ENCODE measurements at places on chromosomes 13 and 19.

DNA sequence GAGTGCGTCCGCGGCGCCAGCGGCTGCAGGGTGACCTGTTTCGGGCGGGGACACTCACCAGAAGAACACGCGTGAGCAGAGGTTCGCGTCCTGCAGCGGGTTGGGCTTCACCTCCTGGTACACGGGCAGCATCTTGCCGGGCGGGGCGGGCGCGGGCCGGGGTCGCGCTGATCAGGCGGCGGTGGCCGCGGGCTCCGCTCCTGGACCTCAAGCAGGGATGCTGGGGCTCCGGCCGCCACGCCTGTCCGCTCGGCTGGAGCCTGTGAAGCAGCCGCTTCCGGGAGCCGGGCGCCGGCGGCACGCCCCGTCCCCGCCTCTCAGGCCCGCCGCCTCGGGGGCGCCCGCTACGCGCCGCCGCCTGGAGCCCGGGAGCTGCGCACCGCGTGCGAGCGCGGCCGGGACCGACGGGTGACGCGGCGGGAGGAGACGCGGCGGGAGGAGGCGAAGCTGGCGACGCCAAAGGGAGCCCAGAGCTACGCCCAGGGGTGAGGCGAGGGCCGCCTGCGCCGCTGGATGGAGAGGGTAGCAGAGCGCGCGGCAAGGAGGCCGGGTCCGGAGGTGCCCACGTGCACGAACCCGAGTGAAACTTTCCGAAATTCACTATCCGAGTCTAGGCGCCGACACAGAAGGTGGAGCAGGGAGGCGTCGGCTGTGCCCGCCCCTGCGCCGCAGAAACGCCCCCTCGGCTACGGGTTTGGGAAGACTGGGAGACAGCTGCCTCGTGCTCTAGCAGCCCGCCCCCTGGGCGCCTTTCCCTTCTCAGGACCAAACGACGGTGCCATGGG, at the start of gene ABCC4:
TSS of gene ABCC4 (minus strand) at position 269 of the 785 bp plus-strand sequence. CDS start at position 132, 137 bp downstream.
- peak; percentile 90 for DNase-seq

DNA sequence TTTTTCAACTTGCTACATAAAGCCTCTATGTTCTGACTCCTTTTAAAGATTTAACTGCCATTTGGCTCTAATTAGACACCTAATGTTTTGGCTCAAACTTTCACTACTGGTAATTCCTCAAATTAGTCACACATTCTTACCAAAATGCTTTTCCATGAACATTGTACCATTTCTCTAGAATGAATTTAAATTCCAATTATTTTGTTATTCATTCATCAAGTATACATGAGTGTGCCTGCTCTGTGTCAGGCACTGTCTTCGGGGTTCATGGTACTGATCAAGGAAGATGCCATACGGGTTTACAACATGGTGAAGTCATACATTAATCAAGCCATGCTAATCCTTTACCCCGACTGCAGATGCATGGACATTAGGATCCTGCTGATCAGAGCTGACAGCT, 69.1 kb upstream of the POSTN start:
- no peak for DNase-seq

- no peak for DNase-seq
Observed at GRCh38 chr19:718991-719512, 10.3 kb downstream of the PALM start.

DNA sequence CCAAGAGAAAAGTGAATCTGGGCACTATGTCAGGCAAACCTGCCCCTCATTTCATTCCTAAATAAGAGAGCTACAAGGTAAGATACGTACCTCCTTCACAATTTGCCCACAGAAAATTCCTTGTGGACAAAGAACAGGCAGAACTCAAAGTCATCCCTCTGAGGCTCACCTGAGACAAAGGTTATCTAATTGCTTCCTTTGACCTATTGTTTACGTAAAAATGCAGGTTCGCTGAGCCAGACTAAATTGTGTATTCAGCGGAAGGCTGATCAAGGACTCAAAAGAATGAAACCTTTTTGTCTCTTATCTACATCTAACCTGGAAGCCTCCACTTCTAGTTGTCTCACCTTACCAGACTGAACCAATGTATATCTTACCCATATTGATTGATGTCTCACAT, 213.3 kb downstream of the POSTN start:
- DNase-seq = no peak

DNA sequence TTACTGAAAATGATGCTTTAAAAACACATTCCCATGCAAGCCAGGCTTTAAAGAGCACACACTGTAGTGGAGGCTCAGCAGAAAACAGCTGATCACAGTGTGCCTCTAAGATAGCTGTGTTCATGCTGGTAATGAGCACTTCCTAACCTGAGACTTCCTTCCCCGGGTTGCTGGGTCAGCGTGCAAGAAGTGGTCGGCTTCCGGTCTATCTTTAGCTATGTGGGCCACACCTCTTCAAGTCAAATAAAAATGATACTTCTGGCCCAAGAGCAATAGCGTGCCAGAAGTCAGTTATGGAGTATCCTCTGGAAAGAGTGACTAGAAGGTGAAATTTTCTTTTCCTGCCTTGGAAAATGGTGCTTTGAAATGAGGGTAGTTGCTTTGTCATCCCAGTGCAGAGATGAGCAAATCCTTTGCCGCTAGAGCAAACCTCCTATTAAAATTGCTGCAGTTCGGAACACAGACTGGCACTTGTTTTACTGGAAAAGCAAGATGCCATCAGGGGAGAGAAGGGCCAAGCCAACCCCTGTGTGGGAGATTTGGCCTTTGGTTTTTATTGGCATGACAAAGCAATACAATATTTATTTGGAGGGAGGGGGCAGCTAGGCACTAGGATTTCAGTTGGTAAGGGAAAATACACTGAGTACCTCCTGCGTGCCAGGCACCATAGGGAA, 64.2 kb downstream of the ARHGAP35 start:
- DNase-seq = no peak

- DNase-seq = no peak
Observed at GRCh38 chr13:51923983-51924539, 62.3 kb downstream of the CCDC70 start.

DNA sequence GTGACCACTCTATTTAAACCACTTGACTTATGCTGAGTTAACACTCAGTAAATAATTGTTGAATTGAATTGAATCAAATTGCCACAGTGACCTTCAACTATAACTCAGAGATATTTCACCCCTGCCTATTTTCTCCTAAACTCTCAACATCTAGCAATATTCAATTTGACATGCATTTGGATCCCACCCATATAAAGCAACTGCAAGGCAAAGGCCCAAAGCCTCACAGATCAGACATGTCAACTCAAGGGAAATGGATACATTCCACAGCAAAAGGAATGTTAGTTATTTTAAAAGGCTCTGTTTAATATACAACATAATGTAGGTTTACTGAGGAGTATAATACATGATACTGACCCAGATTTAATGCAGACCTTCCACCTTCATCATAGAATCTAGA, 107.4 kb downstream of the KCTD12 start:
- DNase-seq = no peak

DNA sequence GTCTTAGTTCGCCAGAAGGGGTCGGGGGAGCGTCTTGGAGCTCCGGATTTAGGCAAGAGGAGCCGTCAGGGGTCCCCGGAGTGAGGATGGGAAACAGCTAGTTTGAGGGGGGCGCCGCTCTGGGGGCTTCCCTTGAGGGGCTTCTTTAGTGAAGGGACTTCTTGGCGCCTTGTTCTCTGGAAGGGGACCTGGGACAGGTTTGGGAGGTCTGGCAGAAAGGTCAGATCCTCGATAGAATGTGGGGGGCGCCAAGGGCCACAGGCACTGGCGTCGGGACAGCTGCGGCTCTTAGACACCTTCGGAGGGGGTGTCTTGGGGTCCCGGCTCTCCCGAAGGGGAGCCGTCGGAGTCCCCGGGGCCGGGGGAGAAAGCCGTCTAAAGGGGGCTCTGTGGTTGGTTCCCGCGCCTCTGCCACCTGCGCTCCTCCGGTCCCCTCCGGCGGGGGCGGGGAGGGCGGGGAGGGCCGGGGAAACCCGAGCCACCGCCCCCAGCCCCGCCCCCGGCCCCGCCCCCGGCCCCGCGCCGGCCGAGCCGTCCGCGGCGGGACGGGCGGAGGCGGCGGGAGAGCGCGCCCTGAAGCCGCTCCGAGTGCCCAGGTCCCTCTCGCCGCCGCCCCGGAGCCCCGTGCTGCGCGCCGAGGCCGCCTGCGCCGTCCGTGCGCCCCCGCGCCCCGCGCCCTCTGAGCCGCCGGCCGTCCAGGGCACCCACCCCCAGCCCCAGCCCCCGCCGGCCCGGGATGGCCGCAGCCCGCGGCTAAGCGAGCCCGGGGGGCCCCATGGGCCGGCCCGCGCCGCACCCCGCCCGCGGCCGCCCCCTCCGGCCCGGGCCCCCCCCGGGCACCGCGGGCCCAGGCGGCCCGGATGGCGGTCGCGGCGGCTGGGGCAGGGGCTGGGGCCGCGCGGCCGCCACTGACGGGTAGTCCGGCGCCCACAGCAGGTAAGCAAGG, at the start of gene NRTN:
TSS of gene NRTN (plus strand) at position 552 of the 946 bp plus-strand sequence. CDS start 19,099 bp downstream, outside the sequence.
- peak; percentile 74 for DNase-seq

GRCh38 chr13:79874396-79875360, 393.7 kb downstream of the NDFIP2 start:
- DNase-seq = no peak

DNA sequence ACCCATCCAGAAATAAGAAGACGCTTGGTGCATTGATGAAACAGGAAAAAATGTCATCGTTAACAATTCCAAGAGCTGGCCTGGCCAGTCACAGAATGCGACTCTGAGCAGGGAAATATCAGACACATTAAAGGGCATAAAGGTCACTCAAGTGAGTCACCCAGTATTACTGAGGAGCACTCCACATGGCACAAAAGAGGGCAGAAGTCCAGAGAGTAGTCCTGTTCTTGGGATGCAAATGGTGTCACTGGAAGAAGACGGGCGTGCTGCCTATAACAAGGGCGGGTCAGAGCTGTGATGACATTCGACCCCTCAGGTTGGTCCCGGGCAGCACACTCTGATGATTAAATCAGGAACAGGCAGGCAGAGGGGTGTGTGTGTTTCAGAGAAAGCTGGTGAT, 720.3 kb downstream of the UQCRFS1 start:
- DNase-seq = no peak

- no peak for DNase-seq
Observed at GRCh38 chr13:113817860-113818691, 45.8 kb downstream of the GAS6 start.

DNA sequence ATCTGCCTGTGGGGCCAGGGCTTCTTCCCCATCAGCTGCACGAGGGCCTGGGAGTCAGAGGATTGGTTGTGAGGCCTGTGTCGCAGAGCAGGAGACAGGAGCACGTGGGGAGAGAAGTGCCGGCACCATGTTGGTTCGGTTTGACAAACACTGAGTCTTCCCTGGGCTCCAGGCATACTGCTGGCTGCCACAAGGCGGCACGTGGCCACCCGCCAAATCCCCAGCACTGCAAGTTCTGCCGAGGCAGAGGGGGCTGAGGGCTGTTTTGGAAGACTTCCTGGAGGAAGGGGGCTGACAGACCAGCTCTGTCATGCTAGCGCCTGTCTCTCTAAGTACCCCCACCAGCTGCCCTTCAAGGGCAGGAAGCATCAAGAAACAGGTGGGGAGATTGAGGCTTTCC, 9.5 kb downstream of the SHANK1 start:
- no peak for DNase-seq

- DNase-seq = peak; percentile 90
Observed at GRCh38 chr19:46704379-46705076, 12.4 kb downstream of the PRKD2 start.

GRCh38 chr19:14402332-14403144, 16.6 kb downstream of the DDX39A start:
- DNase-seq = no peak

GRCh38 chr19:47351548-47351947, 2.4 kb downstream of the DHX34 start:
- DNase-seq = no peak

DNA sequence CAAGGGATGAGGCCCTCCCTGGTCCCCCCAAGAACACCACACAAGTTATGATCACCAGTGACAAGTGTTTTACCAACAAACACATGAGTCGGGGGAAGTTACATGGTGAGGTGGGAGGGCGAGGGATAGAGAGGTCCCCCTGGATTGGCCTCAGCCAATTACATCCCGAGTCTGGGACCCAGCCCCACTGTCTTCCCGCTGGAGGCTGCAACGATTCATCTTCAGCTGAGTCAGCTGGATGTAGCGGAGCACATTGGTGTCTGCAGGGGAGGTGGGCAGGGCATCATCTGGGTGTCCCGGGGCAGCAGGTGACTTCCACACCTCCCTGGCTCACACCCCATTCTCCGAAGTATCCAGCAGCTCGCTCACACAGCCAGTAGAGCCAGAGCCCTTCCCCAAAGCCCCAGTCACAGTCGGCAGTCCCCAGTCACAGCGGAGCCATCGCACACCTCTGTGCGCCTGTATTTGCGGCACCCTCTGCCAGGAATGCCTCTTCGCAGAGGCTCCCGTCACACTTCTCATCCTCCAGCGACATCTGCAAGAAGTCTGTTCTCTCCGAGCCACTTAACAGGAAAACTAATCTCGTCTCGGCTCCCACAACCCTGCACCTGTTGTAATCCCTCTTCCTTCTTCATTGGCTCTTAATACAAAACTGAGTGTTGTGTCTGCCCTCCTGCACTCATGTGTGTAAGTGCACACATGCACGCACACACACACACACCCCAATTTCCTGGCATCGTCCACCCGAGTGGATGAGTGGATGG, 2.0 kb downstream of the TTC9B start:
- DNase-seq = no peak

GRCh38 chr13:45621950-45622349, 6.4 kb upstream of the ERICH6B start:
- DNase-seq = no peak

- DNase-seq = no peak
Observed at GRCh38 chr13:41919741-41920487, 41.0 kb downstream of the VWA8 start.

- no peak for DNase-seq
Observed at GRCh38 chr19:31352782-31353651, 3.8 kb upstream of the TSHZ3 start.

All from upper lobe of right lung (tissue), 1 donor.